ENCODE measurements at places on chromosomes 12 and 14.

GRCh38 chr12:92516277-92516600 lies 186.6 kb upstream of the PLEKHG7 start:
- no peak for DNase-seq

DNA sequence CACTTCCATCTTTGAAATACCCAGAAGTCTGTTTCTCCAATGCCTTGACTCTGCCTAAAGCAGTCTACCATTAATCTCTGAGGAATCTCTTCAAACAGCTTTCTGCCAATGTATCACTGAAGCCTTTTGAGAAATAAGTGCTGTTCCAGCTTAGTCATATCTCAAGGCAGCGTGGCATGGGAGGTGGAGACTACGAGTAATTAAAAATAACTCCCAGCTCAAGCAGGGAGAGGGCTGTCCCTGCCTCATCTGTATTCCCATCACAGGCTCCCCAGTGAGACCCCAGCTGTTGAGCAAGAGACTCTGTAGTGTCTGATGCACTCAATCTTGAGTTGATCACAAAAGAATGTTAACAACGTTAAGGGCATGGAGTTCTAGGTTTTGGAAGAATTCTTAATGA lies 700.6 kb downstream of the DIO2 start:
- DNase-seq = no peak

DNA sequence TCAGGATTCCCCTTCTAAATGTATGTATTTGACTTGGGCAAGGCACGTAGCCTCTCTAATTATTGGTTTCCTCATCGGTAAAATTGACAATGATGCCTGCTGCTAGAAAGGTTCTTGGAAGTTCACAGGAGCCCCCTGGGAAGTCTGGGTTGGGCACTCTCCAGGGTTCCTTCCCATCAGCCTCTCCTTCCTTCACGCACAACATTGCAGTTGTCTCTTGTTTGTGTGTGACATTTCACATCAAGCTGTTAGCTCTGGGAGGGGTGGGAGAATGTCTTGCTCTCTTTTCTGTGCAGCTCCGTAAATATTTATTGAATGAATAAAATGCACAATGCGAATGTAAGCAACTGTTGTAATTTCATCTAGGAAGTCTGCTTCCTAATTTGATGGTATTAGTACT lies 153.2 kb upstream of the PRICKLE1 start:
- DNase-seq = no peak

GRCh38 chr12:91968076-91968776 lies 177.4 kb downstream of the BTG1 start:
- no peak for DNase-seq

- DNase-seq = no peak
These were observed 453.7 kb downstream of the VRK1 start for GRCh38 chr14:97250931-97251330.

DNA sequence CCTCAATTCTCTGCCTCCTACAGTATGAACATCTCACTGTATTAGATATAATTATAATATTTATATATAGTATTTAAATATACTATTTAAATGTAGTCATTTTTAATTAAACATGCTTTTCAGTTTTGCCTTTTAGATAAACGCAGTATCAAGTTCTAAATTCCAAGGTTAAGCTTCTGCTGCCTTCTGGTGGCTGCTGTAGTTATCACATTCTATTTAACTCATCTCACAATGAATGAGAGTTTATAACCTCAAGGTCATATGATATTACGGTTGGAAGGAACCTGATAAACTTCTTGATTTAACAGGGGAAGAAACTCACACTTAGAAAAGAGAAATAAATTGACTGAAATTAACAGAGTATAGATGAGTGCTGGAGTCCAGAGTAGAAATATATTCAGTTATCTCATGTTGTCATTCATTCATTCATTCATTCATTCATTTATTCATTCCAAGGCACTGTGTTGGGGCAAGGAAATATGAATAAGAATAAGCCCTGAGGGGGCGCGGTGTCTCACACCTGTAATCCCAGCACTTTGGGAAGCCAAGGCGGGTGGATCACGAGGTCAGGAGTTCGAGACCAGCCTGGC lies 31.9 kb downstream of the GUCY2C start:
- peak; percentile 15 for DNase-seq

DNA sequence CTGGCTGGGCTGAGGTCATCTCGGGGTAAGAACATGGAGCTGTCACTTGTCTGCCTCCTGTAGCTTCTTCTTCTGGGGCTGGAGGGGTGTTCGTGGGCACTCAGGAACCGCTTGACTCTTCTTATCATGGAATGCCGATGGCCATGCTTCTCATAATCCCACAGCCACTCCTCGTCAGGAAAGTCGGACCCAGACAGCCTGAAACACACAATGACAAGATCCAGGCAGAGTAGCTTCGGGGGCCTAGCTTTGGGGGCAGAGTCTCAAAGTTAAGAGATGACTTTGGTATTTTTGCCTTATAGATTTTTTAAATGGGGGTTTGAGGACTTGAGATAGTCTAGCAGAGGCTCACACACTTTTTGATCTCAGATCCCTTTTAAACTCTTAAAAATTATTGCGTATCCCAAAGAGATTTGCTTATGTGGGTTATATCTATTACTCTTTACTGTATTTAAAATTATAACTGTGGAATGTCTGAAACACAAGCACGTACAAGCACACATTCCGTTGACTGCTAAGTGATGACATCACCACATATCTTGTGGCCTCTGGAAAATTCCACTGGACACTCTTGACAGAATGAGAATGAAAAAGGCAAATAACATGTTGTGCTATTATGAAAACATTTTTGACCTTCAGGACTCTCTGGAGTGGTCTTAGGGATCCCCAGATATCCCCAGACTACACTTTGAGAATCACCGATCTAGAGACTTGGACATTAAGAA lies 43.3 kb downstream of the BEST3 start:
- no peak for DNase-seq

DNA sequence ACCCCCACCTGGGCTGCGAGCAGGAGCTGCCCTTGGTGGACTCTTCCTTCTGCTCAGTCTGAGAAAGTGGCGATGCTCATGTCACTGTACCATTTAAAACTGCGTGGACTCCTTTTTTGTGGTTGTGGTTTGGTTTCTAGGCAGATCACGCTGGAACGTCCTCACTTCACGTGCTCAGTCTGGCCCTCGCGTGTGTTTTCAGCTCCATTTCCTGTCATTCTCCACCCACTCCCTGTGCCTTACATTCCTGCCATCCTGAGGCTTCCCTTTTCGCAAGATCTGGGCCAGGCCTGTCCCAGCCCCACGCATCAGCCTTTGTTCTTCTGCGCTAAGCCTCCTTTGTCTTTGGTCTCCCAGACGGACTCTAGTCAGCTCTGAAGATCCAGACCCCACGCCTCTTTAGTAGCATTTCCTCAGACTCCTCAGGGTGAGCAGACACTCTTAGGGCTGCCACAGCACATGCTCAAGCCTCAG lies 105.4 kb downstream of the FBXL14 start:
- DNase-seq = no peak

DNA sequence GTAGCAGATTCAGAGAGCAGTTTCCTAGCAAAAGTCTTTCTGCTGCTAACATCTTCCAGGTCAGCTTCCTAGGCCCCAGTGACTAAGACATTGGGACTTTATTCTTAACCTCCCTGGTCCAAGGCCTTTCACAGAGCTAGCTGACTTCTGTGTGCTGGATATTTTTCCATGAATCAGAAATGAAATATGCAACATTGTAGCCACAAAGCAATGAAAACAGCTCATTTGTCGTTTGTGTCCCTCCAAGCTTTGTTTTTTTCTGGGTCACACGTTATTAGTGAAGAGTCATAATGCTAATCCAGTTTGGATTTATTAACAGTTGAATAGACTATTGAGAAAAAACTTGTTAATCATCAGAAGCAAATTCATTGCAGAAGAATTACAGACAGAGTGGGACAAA lies 82.4 kb downstream of the ARF6 start:
- no peak for DNase-seq

DNA sequence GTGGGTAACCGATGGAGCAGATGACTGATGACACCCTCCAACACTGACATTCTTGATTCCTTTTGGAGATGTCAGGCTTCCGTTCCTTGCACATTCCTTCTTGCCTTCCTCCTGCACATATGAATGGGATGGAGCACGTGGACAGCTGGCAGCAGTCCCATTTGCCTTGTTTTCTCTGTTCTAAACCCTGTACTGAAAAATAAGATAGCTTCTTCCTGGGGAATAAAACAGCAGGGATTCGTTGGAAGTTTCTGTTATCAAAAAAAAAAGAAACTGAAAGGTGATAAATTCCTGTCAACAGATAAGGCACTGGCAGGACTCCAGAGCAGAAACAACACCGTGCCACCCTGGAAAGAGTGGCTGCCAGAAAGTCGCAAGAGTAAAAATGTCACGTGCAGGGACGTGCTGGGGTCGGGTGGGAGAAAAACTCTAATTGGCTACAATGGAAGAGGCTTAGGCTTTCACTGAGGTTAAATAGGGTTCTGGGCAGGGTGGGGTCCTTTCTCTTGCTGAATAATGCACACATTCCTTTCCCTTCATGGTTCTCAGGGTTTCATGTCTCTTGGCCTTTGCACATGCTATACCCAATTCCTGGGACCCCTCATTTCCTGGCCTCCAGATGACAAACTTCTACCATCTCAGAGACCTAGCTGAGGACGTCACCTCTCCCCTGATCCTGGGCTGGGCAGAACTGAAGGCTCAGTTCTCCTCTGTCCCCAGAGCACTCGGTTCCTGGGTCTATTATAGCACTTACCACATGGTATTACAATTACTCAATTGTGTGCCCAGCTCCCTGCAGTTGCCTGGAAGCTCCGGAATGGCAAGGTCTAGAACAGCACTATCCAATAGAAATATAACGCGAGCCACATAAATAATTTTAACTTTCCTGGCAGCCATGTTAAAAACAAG lies 7.0 kb upstream of the NUAK1 start:
- DNase-seq = no peak

GRCh38 chr14:23694949-23695663 lies 58.9 kb downstream of the DHRS2 start:
- DNase-seq = no peak

- peak; percentile 46 for DNase-seq
These were observed 385.9 kb downstream of the EGLN3 start for GRCh38 chr14:33564774-33565630.

- no peak for DNase-seq
These were observed at the start of gene SMIM41 for GRCh38 chr12:52079576-52080402. TSS of gene SMIM41 (plus strand) at chr12:52079704. CDS start at chr12:52079780, 76 bp downstream.

- no peak for DNase-seq
These were observed 12.9 kb upstream of the TNFRSF1A start for GRCh38 chr12:6354495-6355393.

DNA sequence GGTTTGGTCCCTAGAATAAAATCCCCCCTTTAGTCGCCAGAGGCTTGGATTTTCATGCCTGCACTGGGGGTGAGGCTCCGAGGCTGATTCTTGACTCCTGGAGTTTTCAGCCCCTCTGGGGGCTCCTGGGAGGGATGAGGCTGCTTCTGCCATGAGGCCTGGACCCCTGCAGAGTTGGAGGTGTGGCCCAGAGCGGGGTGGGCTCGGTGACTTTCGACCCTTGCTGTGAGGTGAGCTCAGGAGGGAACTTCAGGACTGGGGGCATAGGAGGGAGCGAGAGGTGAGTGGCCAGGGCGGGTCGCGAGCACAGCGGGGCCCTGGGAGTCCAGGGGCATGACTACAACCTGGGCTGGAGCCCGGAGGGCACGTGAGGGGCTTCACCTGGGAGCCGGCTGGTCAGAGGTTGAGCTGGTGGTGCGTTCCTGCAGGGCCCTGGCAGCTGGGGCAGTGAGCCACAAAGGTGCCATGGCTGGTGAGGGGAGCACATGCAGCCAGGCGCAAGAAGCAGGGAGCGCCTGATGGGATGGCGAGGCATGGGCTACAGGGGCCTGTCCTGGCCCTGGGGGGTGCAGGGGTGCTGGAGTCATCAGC lies 168.2 kb downstream of the KIF26A start:
- DNase-seq = no peak

DNA sequence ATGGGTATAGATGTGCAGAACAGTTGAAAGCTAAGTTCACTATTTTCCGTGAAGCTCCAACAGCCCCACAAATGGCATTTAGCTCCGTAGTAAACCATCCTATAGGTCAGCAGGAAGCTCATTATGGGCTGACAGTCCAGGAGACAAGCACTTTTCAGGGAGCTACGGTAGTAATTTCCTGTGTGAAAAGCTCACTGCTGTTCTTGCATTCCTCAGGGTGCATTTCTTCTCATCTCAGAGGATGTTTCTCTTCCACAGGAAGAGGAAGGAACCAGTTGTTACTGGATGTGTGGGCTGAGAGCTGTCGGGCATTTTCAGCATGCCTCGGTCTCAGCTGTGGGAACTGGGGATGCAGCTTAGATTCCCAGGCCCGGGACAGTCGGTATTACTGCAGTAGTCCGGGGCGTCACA lies 72.8 kb downstream of the GALNT4 start:
- no peak for DNase-seq

GRCh38 chr14:63046339-63047268 lies 1.3 kb upstream of the KCNH5 start:
- DNase-seq = no peak

- no peak for DNase-seq
These were observed 9.1 kb downstream of the TMCC3 start for GRCh38 chr12:94641283-94641682.

GRCh38 chr12:3656946-3657622 lies 95.8 kb downstream of the CRACR2A start:
- no peak for DNase-seq

DNA sequence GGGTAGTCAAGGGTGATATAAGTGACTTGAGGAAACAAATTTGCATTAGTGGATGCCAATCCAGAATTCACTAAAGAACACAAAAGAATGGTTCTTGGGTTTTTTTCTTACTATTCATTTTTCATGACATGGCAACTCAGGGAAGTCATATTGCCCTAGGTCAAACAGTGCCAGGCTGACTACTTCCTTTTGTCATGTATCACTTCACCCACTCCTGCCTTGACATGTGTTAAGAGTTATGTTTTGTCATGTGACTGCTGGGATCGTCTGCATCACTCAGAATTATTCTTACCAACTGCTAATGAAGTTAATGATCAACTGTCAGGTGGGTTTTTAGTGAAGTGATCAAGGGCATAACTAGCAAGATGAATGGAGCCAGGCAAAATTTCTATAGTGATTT lies 74.2 kb downstream of the PRORP start:
- no peak for DNase-seq

DNA sequence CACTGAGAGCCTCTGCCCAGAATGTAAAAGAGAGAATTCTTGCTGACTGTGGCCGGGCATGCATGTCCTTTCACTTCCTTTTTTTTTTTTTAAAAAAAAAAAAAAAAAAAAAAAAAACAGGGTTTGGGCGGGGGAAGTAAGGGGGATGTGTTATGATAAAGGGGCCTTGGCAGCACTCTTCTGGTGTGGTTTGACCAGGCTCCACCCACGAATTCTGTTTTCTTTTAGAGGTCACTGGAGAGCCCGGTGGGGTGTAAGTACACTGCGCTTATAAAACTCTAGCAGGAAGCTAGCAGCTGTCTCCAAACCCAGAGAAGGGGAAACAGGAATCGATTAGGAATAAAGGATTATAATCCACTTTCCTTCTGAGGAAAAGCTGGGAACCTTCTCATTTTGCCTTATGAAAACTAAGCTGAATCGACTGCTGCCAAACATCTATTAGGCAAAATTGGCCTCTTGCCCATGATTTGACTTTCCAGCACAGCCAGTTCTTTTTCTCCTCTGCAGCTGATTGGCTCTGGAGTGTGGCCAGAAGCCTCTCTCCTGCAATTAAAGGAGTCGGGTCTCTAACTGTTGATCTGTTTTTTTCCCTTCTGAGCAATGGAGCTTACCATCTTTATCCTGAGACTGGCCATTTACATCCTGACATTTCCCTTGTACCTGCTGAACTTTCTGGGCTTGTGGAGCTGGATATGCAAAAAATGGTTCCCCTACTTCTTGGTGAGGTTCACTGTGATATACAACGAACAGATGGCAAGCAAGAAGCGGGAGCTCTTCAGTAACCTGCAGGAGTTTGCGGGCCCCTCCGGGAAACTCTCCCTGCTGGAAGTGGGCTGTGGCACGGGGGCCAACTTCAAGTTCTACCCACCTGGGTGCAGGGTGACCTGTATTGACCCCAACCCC lies 27.7 kb upstream of the HIGD1C start:
- peak; percentile 86 for DNase-seq
